ENCODE measurements at places on chromosomes 6 and 20.
A peak's percentile ranks its signal among the peaks of the same experiment; 100 is the strongest.

GRCh38 chr20:618980-619379, 8.9 kb upstream of the TCF15 start:
- DNase-seq = no peak

- DNase-seq = peak; percentile 27
Measured at GRCh38 chr6:154161689-154162088, 122.6 kb downstream of the OPRM1 start.

DNA sequence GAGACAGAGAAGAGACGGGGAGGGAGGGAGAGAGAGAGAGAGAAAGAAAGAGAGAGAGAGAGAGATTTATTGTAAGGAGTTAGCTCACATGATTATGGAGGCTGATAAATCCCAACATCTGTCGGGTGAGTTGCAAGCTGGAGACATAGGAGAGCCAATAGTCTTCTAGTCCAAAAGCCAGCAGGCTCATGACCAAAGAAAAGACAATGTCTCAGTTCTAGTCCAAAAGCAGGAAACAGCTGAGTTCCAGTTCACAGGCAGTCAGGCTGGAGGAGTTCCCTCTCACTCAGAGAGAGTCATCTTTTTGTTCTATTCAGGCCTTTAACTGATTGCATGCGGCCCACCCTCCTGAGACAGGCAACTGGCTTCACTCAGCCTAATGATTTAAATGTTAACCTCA, 416.6 kb downstream of the PREX1 start:
- DNase-seq = no peak

DNA sequence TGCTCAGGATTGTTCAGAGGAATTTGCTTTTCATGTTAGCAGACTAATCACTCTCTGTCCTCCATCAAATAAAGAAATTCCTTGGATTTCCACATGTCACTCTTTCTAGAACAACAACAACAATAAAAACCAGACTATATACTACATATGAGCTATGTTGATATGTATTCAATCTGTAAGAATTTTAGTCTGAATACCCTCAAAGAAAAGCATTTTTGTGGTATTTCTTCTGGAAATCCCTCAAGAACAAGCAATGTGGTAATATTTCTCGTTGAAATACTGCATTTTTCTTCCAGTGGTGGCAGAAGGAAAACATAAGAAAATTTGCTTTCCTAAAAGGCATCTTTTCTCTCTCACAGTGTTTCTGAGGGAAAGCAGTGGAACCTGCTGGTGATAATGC, 312.6 kb upstream of the RSPO3 start:
- no peak for DNase-seq

- DNase-seq = no peak
Measured at GRCh38 chr20:25319241-25320034, 71.2 kb downstream of the ABHD12 start.

DNA sequence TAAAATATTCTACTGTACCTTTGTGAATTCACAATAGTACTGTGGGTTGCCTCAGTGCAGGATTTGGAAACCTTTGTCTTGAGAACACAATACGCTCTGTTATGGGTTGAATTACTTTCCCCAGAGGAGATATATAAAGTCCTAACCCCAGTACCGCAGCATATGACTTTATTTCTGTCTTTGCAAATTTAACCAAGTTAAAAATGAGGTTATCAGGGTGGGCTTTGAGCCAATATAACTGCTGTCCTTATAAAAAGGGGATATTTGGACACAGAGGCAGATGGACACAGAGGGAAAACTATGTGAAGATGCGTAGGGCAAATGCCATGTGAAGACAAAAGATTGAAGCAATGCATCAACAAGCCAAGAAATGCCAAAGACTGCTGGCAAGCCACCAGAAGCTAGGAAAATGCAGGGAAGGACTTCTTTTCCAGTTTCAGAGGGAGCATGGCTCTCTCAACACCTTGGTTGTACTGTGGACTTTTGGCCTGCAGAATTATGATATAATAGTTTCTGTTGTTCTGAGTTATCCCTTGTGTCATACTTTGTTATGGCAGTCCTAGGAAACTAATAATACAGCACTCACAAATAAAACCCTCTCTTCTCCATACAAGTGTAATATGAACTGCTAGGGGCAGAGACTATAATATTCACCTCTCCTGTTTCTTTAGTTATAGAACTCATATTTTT, 292.6 kb upstream of the SPTLC3 start:
- DNase-seq = no peak

DNA sequence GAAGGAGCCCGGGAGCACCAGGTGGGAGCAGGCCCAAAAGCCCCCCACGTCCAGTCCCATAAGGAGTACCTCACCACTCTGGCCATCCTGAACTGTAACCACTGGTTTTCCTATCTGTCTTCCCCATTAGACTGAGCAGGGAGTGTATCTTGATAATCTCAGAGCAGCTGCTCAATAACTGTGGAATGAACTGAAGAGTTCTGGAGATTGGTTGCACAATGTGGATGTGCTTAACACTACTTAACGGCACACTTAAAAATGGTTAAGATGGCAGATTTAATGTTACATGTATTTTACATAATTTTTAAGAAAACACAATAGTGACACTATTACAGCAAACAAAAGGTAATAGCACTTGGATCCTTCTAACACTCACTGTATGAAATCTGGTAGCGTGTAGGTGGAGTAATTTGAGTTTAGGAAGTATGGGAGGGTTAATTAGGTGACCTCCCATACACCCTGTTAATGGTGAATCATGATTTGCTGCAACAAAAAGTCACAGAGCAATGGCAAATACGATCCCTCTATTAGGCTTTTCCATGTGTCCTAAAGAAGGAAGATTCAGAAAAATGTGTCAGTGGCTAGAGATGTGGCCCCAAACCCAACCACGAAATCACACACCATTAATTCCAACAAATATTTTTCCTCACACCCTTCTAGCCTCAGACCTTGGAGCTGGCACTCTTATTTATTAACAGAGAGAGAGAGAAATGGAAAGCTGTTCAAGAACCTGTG, 18.4 kb downstream of the TRAM2 start:
- no peak for DNase-seq

GRCh38 chr6:154488248-154488593, 22.3 kb downstream of the CNKSR3 start:
- DNase-seq = no peak

DNA sequence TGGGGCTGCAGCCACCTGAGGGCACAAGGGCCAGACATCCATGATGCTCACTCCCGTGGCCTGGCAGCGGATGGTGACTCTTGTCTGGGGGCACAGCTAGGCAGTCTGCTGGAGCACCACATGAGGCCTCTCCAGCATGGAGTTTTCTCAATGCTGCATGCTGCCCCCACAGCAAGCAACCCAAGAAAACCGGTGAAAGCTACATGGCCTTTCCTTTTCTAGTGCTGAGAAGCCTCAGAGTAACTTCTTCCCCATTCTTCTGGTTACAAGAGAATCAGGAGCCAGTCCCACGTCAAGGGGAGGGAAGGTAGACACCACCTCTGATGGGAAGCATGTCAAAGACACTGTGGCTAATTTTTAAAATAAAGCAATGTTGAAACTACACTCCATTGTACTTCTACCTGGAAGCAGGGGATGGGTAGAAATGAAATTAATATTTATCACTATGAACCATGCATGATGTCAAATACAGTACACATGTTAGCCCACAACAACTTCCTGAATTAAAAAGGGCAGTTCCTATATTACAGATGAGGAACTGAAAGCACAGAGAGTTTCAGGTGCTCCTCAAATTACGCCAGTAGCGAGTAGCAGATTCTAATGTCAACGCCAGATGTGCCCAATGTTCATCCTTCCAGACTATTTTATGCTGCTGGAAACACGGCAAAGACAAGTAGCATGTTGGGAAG, 101.5 kb downstream of the LAMP5 start:
- DNase-seq = peak; percentile 46

DNA sequence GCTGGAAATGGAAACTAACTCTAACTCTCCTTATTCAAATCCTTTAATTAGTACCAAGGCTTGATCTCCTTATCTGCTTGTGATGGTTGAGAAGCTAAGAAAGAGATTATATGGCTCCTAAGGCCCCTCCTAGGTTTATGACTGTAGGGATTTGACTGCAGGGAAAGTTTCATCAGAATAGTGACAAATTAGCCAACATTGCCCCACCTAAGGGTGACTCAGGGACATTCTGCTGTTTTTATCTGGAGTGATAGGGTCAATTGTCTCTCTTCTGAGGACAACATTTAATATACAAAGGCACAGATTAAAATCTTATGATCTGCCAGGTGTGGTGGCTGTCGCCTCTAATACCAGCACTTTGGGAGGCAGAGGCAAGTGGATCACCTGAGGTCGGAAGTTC, 138.1 kb upstream of the MARCKS start:
- DNase-seq = no peak

- no peak for DNase-seq
Measured at GRCh38 chr6:144561455-144562043, 276.4 kb downstream of the UTRN start.

- DNase-seq = no peak
Measured at GRCh38 chr20:14785065-14785743, 447.8 kb upstream of the FLRT3 start.

DNA sequence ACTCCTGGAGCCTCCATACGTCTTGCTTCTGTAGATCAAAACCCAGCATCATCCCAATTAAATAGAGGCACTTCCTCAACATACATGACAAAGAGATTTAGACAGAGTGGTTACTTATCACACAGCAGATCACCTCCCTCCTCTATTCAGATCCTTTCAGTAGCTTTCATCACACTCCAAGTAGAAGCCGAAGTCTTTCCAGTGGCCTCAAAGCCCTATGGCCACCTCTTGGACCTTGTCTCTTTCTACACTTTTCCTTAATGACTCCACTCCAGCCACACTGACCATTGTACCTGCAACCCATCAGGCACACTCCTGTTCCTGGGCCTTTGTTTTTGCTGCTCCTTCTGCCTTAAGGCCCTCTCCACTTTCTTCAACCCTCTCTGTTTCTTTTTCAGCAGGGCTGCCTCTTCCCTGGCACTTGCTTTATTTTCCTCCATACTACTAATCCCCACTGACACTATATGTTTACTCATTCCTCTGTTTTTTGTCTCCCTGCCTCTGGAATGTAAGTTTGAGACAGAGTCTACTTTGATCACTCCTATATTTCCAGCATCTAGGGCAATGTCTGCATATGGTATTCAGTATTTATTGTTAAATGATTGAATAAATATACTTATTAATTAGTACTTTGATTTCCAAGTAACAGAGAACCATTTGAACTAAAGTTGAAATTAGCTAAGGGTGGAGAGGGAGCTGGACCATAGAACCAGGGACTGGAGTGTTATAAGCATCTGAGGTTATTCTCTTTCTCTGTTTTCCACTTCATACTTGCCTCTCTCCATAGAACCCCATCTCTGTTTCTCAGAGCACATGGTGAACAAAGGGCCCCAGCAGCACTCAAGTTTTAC, 43.4 kb upstream of the TRAM2 start:
- no peak for DNase-seq

DNA sequence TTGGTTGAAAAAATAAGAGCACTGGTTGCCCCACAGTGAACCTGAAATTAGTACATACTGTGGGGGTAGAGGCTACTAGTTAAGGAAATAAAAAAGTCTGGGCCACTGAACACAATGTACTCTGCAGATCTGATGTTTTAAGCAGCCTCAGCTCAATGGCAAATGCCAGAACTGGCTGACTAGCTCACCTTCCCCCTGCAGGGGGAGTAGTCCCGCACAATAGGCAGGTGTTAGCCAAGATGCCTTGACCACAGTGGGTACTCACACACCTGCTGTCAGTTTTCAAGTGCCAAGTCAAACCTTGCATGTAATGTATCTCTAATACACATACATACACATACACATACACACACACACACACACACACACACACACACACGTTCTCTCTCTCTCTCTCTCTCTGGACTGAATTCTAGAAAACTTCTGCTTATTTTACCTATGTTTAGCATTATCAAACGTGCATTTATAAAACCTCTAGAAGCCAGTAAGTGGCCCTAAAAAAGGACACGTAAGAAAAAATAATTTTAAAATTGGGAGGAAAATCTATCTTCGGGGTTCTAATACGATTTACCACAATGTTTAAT, 36.1 kb downstream of the GMDS start:
- DNase-seq = peak; percentile 38

GRCh38 chr20:35009665-35010328, 54.1 kb downstream of the MYH7B start:
- no peak for DNase-seq

DNA sequence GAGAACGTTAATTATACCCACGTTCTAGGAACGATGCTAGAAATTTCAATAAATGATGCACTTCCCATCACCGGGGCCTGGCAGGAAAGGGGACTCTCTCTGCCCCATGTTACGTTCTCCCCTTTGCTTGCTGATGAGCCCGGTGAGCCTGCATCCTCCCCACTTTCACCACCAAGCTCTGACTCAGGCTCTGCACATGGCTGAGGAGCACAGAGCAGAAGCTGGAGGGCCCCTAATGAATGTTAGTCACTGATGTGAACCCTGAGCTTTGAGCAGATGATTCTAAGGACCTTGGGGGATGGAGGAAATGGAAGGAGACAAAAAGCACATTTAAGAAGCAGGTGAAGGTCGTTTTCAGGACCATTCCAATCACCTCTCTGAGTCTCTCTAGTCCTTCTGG, 468.2 kb upstream of the ARID1B start:
- no peak for DNase-seq

DNA sequence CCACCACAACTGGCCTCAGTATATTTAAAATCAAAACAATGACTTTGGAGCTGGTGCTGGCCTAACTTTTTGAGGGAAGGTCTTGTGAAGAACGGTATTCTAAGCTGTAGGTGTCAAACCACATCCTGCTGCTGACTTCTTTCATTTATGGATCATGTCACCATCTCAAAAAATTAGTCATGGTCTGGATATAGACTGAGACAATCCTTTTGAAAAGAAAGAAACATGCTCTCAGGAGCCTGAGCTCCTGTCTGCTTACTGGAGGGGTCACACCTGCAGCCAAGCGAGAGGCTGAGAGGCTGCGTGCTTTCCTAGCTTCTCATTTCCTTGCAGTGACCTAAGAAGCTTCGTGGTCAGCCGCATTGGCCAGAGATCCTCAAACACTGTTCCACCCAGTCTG, 55.2 kb downstream of the TIAM2 start:
- peak; percentile 63 for DNase-seq

GRCh38 chr6:168192901-168193815, 114.1 kb upstream of the FRMD1 start:
- DNase-seq = no peak

DNA sequence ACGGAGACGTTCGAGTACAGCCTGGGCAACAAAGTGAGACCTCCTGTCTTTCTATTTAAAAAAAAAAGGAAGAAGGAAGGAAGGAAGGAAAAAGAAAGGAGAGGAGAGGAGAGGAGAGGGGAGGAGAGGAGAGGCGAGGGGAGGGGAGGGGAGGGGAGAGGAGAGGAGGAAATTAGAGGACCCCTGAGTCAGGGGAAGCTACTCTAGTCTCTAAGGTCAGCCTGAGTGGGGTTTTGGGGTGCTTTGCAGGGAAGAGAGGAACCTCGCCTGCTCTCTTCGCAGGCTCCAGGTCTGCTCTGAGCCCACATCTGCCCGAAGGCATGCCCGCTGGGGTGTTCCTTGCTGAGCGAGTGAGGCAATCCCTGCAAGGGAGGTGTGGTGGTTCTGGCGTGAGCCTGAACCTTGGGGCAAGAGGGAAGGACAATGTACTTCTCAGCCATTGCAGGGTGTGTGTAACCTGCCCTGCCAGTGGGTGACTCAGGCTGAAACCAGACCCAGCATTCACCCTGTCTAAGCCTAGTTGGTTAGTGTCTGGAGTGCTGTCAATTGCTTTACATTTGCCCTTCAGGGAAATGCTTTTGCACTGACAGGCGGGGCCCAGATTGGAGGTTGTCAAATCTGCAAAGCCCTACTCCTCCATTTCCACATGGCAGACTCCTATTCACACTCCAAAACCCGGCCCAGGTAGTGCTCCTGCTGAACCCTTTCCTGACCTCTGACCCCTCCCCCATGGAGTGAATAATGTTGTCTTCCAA, 15.3 kb upstream of the MMP9 start:
- no peak for DNase-seq

Measured in GM13977 (cell line).